ENCODE measurements at places on chromosomes 6 and 20.

GRCh38 chr20:47049771-47050170 is 155.1 kb downstream of the EYA2 start:
- no peak for DNase-seq

GRCh38 chr6:7390226-7390878 is 744 bp downstream of the RIOK1 start:
- DNase-seq, result peak; percentile 64

GRCh38 chr6:103269581-103269980 is 1590.1 kb downstream of the HACE1 start:
- no peak for DNase-seq

DNA sequence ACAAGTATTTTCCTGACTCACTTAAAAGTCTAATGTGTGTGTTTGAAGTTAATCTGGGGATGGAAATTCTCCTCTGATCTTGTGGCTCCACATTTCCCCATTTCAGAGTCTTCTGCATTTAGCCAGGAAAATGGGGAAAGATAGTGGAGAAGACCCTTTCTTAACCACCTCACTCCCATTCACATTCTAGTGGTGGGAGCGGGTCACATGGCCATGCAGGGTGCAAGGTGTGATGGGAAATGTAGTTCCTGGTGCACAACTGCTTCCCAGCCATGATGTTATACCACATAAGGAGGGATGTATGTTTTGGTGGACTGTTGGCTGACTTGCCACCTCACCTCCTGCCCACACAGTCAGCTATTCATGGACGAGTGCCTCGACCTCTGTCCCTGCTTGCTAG is 61.8 kb downstream of the BANF2 start:
- DNase-seq, result no peak

GRCh38 chr6:154122195-154122925 is 83.3 kb downstream of the OPRM1 start:
- no peak for DNase-seq

- DNase-seq, result no peak
Measured at GRCh38 chr6:133131621-133132465, 109.3 kb upstream of the EYA4 start.

- DNase-seq, result no peak
Measured at GRCh38 chr6:150813993-150814359, 51.5 kb upstream of the MTHFD1L start.

Measured in Ammon's horn (tissue), 1 donor.